ENCODE measurements at places on chromosomes 1 and 21.

DNA sequence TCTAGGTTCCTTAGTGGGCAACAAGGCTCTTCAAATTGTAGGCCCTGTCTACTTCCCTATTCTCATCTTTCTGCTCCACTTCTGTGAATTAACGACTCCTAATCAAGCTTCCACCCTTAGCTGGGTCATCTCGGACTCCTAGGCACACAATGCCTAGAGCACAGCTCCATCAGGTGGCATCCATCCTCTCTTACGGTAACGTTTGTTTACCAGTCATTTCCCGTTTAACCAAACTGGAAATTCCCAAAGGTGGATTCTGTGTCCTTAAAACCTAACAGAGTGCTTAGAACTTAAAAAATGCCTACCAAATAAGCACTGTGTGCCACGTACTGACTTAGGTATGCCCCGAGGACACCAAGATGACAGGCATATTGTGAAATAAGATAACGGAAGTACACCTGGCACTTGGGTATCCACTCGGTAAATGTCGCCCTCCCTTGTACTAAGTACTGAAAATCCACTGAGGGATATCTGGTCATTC is 1.5 kb downstream of the PARP1 start:
- no peak for DNase-seq

GRCh38 chr1:155527677-155528076 is 34.9 kb downstream of the ASH1L start:
- DNase-seq, result no peak

DNA sequence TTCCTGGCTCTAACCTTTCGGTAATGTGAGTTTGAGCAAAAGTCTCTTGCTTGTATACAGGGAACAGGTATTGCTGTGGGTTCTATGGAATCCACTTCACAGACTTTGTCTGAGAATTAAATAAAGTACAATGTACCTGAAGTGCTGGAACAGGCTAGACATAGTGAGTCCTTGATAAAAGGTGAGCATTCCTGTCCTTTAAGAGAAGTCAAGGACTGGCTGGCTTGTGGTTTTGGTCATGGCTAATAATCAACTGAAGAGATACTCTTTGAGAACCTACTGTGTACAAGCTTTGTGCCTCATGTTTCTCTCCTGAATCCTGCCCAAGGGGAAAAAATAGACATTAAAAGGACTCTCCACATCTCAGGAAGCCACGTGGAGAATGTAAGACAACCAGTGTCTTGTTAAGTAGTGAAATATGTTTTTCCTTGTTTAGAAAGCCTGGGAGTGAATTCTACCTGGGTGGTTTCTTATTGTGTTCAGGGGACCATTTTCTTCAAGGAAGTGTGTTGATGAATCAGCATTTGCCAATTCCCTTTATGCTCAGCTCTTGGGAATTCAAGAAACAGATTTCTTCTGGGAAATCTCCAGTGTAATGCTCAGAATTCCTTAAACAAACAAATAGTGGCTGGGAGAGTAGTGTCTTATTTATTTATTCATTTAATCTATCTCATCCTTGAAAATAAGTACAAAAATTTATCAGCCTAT is 55.2 kb upstream of the PLD5 start:
- DNase-seq, result no peak

- no peak for DNase-seq
Measured at GRCh38 chr1:230516889-230517288, 90.8 kb upstream of the PGBD5 start.

GRCh38 chr1:918353-918752 is 5.4 kb upstream of the SAMD11 start:
- DNase-seq, result no peak
